ENCODE measurements at places on chromosomes 13 and 19. TPM values are rescaled to one million over a fixed set of nuclear protein-coding genes. Genes with fewer than 3 reads are reported as not detected.

Gene PROSER1
- 19.4 TPM for total RNA-seq

Gene ZNF211
- total RNA-seq: 6.8 TPM

Gene PRODH2
- total RNA-seq: not detected

Gene RFXANK
- total RNA-seq: 39.5 TPM

Gene NLRP9
- total RNA-seq: not detected

Gene C19orf33
- 19.5 TPM for total RNA-seq

- DNase-seq: no peak
- H3K4me1 ChIP-seq: peaks cover 7% of the 10 kb centered on the region
- H3K36me3 ChIP-seq: no peaks in the 10 kb centered on the region
- H3K27me3 ChIP-seq: no peaks in the 10 kb centered on the region
These were observed 6.9 kb downstream of the SERPINE3 start for GRCh38 chr13:51346397-51346796.

DNA sequence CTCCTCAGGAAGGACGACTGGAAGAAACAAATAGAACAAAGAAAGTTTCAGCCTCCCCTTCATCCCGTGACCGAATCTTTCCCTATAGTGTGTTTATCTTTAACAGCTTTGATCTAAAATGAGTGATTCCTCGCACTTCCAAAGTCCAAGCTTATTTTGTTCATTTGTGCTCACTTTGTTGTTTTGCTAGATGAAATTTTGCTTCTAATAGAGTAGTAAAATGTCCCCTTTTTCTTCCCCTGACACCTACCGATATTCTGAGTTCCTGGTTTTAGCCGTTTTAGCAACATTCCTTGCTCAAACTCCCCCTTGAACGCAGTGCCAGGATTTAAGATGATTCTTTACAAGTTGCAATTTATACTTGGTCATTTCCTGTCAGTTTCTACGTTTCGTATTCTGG, 204.2 kb downstream of the FGF9 start:
- no peaks in the 10 kb centered on the region for H3K36me3 ChIP-seq
- H3K27ac ChIP-seq: no peak overlapping the region

DNA sequence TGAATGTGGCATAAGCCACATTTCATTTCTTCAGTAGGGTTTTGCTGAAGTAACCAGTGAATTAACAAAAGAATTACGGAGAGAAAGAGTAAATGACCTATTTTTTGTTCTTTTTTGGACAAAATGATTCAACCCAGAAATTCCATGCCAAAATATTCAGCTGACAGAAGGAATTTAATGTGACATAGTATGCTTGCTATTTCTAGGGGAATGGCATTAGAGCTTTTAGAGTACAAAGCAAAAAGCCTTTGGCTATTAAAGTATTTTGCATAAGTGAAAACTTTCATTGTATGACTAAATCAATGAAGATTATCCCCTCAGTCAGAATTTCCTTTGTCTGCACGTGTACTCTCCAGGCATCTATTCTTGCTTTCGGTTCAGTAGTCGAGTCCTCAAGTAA, 465.3 kb downstream of the COG6 start:
- H3K27me3 ChIP-seq: no peaks in the 10 kb centered on the region
- H3K4me3 ChIP-seq: no peak overlapping the region
- no peak overlapping the region for H3K27ac ChIP-seq
- H3K4me1 ChIP-seq: peaks cover 5% of the 10 kb centered on the region
- no peak for DNase-seq
- no peaks in the 10 kb centered on the region for H3K36me3 ChIP-seq

DNA sequence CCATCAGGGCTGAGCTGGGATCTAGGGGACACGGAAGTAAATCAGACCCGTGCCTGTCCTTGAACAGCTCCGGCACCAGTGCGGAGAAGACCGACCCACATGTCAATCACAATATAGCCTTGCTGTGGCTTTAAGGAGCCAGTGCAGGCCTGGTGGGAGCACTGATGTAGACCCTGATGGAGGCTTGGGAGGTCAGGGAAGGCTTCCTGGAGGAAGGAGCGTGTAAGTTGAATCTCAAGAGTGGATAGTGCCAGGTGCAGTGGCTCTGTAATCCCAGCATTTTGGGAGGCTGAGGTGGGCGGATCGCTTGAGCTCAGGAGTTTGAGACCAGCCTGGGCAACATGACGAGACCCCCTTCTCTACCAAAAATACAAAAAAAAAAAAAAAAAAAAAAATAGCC, 10.8 kb upstream of the CACNG8 start:
- H3K4me3 ChIP-seq: no peak overlapping the region
- no peaks in the 10 kb centered on the region for H3K36me3 ChIP-seq

GRCh38 chr13:41763782-41764181, 197.1 kb downstream of the VWA8 start:
- DNase-seq: no peak
- H3K4me1 ChIP-seq: peaks cover 3% of the 10 kb centered on the region
- no peak overlapping the region for H3K4me3 ChIP-seq
- H3K27ac ChIP-seq: no peak overlapping the region

DNA sequence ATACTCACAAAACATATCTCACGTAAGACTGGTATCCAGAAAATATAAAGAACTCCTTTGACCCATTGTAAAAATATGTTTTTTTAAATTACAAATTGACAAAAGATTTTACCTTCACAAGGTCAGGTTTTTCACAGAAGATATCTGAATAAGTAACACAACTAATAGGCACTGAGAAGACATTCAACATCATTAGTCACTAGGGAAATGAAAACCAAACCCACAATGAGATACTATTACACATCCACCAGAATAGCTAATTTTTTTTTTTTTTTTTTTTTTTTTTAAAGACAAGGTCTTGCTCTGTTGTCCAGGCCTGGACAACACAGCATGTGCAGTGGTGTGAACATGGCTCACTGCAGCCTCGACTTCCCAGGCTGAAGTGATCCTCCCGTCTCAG, 157.5 kb downstream of the MIPEP start:
- no peaks in the 10 kb centered on the region for H3K27me3 ChIP-seq
- no peak overlapping the region for H3K27ac ChIP-seq
- DNase-seq: no peak
- H3K4me1 ChIP-seq: no peaks in the 10 kb centered on the region
- peaks cover 17% of the 10 kb centered on the region for H3K36me3 ChIP-seq

GRCh38 chr13:44035400-44035799, 155.7 kb downstream of the LACC1 start:
- H3K27ac ChIP-seq: no peak overlapping the region
- no peaks in the 10 kb centered on the region for H3K4me1 ChIP-seq
- H3K4me3 ChIP-seq: no peak overlapping the region
- no peaks in the 10 kb centered on the region for H3K27me3 ChIP-seq

GRCh38 chr13:101584331-101584730, 131.9 kb downstream of the ITGBL1 start:
- H3K27me3 ChIP-seq: no peaks in the 10 kb centered on the region
- H3K4me1 ChIP-seq: no peaks in the 10 kb centered on the region
- H3K4me3 ChIP-seq: no peak overlapping the region
- DNase-seq: no peak

DNA sequence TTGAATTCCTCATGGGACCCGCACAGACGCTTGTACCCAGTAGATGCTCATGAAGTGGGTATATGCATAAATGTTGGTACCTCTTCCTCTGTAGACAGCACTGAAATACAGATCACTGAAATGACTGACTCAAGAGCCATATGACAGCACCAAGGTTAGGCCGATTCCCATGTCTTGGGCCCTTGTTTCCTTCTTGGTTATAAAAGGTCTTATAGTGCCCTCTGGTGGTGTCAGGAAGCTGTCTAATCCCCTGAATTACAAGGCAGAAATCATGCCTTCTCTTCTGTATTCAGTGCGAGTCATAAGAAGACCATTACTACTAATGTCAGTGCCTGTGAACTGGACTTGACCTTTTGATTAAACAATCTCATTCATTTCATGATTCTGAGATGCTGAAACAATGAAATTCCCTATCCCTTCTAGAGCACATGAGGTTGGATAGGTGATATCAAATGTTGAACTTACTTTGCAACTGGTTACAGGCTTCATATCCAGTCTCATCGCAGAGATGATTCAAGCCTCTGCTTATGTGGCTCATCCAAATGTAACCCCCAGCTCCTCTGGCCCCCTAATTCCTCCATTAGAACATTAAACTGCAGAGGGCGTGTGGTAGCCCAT, 59.7 kb downstream of the SPATA13 start:
- no peak overlapping the region for H3K27ac ChIP-seq
- H3K36me3 ChIP-seq: no peaks in the 10 kb centered on the region
- H3K4me3 ChIP-seq: no peak overlapping the region
- DNase-seq: peak; percentile 30

DNA sequence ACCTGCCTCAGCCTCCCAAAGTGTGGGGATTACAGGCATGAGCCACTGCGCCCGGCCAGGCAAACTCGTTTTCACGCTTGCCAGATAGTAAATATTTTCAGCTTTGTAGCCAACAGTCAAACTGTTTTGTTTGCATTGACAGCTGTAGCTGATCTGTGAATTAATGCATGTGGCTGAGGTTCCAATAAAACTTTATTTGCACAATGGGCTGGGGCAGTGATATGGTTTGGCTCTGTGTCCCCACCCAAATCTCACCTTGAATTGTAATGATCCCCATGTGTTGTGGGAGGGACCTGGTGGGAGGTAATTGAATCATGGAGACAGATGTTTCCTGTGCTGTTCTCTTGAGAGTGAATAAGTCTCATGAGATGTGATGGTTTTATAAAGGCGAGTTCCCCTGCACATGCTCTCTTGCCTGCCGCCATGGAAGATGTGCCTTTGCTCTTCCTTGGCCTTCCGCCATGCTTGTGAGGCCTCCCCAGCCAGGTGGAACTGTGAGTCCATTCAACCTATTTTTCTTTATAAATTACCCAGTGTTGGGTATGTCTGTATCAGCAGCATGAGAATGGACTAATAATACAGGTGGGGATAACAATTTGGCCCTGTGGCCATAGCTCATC, 22.4 kb upstream of the RANBP3 start:
- H3K27me3 ChIP-seq: no peaks in the 10 kb centered on the region
- H3K36me3 ChIP-seq: no peaks in the 10 kb centered on the region
- no peaks in the 10 kb centered on the region for H3K4me1 ChIP-seq
- DNase-seq: no peak
- no peak overlapping the region for H3K4me3 ChIP-seq

DNA sequence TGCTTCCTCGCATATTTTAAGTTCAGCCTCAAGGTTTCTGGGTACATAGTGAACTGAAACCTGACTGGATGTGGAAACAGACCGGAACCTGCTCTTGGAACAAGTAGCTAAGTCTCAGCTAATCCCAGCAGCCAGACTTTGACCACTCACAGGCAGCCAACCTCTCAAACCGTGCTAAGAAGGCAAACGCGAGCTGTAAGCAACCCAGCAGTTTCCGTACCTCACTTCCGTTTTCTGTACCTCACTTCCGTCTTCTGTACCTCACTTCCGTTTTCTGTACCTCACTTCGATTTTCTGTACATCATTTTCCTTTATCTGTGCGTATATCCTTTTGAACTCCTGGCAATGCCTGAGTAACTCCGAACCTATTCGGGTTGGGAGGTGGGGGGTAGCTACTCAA, 96.8 kb downstream of the SUCLA2 start:
- DNase-seq: no peak
- peak overlapping the region; percentile 53 for H3K27ac ChIP-seq
- H3K4me3 ChIP-seq: peak overlapping the region; percentile 35

DNA sequence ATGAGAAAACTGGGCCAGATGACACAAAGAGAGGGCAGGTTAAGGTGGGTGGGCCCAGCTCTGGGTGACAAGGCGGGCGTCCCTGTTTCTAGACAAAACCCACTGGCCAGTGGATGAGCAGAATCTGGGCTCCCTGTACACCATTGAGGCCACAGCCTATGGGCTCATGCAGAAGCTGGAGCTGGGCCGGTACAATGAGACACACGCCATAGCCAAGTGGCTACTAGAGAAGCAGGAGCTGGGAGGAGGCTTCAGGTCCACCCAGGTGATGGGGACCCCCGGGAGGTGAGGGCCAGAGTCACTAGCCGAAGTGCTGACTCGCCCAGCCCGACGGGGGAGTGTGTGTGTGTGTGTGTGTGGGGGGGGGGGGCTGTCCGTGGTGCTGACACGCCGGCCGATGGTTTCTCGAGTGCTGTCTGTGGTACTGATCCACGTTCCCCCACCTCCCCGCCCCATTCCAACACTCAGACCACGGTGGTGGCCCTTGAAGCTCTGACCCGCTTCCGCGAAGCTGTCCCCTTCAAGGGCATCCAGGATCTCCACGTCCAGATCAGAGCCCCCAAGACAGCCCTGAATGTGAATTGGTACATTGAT, 24.3 kb upstream of the SHFL start:
- DNase-seq: no peak
- no peaks in the 10 kb centered on the region for H3K4me1 ChIP-seq

- no peak overlapping the region for H3K27ac ChIP-seq
- no peak for DNase-seq
- no peak overlapping the region for H3K4me3 ChIP-seq
- no peaks in the 10 kb centered on the region for H3K27me3 ChIP-seq
These were observed 17.3 kb downstream of the DIAPH3 start for GRCh38 chr13:60146471-60146870.

DNA sequence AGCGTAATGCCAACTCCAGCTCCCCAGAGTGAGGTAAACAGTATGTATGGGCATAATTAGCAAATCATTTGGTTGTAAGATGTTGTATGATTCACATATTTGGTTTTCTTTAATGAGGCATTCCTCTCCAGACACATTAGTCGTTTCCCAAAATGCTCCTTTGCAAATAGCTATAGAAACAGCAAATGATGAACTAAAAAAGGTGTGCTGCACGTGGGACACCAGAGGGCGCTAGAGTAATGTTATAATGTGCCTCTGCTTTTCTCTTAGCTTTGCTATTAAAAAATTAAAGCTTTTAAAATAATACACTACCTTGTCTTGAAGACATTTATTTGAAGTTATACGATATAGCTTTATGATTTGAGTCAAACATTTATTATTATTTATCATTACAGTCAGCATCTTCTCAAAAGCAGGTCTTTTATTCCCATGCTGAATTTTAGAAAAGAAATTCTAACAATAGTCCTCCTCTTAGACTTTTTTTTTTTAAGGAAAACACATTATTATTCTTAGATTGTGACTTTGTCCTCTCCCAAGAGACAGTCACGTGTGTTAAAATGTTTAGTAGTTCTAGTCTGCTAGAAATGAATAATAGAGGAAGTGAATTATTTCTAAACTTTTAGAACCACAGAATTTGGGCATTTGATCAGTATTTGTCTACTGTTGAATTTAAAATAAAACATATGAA, 121.6 kb upstream of the FRY start:
- H3K36me3 ChIP-seq: no peaks in the 10 kb centered on the region
- H3K4me3 ChIP-seq: no peak overlapping the region
- no peaks in the 10 kb centered on the region for H3K27me3 ChIP-seq
- peak; percentile 41 for DNase-seq
- peaks cover 66% of the 10 kb centered on the region for H3K4me1 ChIP-seq
- peak overlapping the region; percentile 68 for H3K27ac ChIP-seq

- H3K36me3 ChIP-seq: peaks cover 4% of the 10 kb centered on the region
- peak overlapping the region; percentile 82 for H3K4me3 ChIP-seq
- H3K27ac ChIP-seq: peak overlapping the region; percentile 94
- no peak for DNase-seq
- peaks cover 8% of the 10 kb centered on the region for H3K4me1 ChIP-seq
- no peaks in the 10 kb centered on the region for H3K27me3 ChIP-seq
These were observed 574 bp downstream of the VMAC start for GRCh38 chr19:5905114-5905778.

DNA sequence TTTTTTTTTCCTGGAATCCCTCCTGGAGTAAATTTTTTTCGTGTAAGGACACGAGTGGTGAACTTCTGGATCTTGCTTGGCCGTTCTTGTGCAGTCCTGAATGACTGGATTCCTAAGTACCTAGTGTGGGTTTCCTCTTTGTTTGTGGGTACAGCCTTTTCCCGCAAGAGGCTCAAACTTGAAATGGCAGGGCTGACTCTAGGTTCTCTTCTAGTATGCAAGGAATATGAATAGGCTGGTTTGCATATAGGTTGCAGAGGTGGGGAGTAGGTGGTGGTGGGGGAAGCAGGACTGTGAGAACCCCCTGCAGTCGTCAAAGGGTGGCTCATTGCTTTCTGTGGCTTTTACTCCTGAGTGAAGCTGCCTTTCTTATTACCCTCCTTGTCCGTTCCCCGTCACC, 13.6 kb downstream of the UBAC2 start:
- H3K27me3 ChIP-seq: no peaks in the 10 kb centered on the region
- no peak overlapping the region for H3K4me3 ChIP-seq
- H3K27ac ChIP-seq: no peak overlapping the region
- no peaks in the 10 kb centered on the region for H3K36me3 ChIP-seq
- H3K4me1 ChIP-seq: peaks cover 29% of the 10 kb centered on the region

Data from heart left ventricle (tissue), 16 donors.